ENCODE measurements at places on chromosomes 2 and 18.

GRCh38 chr2:37414470-37414949, 70.1 kb downstream of the QPCT start:
- DNase-seq, result peak; percentile 69

- DNase-seq, result no peak
Measured at GRCh38 chr2:138596403-138596802, 94.8 kb downstream of the SPOPL start.

DNA sequence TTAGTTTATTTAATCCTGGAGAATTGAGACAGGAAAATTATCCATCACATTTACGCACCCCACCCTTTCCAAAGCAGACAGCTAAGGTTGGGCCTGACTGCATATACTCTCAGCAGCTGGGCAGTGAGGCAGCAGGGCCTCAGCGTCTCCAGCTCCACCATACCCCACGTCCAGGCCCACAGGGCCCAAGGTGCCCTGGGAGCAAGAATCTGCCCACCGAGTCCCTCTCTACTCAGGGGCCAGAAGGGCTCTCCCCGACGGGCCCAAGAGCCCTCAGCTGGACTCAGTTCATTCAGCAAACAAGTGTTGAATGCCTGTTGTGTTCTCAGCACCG, 126.3 kb downstream of the SEPTIN10 start:
- no peak for DNase-seq

DNA sequence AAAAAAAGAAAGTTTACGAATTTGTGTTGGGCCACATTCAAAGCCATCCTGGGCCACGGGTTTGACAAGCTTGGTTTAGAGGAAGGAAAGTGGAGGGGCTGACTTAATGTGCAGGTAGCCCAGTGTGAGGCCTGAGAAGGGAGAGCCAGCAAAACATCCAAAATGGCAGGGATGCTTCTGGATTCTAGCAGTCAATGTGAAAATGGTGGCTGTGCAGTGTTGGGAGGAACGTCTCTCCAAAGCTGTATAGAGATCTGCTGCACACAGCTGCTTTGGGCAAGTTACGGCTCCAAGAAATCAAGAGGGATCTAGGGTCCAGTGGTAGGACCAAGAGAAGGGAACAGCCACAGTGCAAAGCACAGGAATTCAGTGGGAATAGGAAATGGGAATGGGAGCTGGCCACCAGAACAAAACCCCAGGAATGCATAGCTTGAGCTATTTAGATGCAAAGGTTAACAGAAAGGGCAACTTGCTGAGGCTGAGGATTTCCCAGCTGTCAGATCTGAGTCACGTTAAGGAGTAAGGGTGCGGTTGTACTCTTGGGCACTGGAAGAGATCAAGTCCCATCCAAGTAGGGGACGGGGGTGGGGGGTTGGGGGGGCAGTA, 70.6 kb downstream of the B3GNT2 start:
- peak; percentile 43 for DNase-seq

GRCh38 chr2:221166292-221166691, 405.8 kb downstream of the EPHA4 start:
- no peak for DNase-seq

DNA sequence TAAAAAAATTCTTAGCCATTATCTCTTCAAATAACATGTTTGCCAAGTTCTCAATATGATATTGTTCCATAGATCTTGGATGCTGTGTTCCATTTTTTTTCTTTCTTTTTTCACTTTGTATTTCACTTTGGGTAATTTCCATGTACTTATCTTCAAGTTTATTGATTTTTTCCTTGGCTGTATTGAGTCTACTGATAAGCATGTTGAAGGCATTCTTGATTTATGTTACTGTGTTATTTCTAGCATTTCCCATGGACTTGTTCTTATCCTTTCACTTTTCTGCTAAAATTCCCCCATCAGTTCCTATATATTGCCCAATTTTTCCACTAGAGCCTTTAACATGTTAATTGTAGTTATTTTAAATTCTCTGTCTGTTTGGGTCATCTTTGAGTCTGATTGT, 50.8 kb upstream of the CHN1 start:
- DNase-seq, result no peak

GRCh38 chr18:48228301-48228715, 180.9 kb downstream of the ZBTB7C start:
- DNase-seq, result no peak

GRCh38 chr2:173210270-173211196, 134.9 kb downstream of the MAP3K20 start:
- peak; percentile 73 for DNase-seq

DNA sequence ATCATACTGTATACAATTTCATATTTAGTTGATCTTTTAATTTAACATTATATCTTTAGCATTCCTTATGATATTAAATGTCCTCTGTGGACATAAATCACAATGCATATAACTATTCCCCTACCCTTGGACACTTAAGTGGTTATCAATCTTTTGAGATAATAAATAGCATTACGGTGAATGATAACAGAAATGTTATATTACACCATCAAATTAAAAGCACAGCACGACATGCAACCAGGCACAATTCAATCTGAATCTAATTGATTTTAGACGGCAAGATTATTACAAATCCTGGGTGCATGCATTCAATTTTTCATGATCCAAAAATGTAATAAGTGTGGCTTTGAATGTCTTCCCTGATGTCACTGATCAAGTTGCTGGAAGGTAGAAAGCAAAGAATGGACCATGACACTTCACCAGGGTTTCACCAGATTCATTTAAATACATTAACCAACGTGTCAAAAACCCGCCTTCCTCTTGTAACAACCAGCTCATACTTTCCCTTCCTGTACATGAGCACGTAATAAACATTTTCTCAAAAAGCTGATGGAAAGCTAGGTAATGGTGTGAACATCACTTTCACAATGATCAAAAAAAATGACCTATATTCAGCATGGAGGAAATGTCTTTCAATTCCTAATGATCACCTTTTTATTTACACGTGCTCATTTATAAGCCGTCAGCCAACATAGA, 513.7 kb upstream of the ID2 start:
- no peak for DNase-seq

- peak; percentile 66 for DNase-seq
Measured at GRCh38 chr2:235050980-235051351, 99.1 kb downstream of the SH3BP4 start.

DNA sequence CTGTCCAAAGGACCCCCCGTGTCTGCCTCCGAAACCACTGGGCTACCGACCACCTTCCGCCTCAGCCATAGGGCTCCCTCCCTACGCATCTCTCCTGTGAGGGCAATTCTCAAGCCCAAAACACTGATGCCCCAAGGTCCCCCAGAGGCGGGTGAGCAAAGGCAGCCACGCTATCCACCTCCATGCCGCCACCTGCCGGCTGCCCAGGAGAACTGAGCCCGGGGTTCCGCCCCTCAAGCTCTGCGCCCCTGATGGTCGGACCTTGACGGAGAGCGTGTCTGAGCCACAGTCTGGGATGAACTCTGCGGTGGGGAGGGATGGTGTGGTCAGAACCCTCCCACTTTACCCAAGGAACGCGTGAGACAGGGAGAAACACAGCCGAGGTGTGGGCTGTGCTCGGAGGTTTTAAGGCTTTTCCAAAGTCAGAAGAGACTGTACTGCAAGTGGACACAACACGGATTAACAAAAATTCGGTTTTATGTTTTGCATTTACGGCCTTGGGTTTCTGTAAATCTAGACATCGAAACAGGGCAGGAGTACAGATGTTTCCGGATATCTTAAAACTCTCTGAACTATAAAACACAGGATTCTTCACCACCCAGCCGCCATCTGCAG, 114.1 kb downstream of the ZNF516 start:
- peak; percentile 90 for DNase-seq

- no peak for DNase-seq
Measured at GRCh38 chr18:49459404-49460171, 857 bp downstream of the DYM start.

GRCh38 chr2:236209535-236209934, 41.3 kb upstream of the GBX2 start:
- DNase-seq, result peak; percentile 58

DNA sequence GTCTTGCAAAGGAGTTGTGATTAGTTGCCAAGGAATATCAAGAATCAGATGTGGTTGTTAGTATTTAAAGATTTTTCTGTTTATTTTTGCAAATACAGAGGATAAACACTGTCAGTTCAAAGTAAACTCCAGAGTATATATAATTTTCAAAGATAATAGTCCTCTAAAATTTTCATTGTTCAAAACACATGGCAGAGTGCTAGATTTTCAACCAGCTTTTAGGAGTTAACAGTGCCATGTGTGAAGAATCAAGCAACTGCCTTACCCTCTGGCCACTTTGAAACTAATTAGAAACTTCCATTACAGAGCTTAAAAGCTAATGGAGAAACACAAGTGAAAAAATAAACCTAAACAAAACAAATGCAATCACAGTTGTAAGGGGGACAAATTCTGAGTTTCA, 1605.6 kb upstream of the ZEB2 start:
- no peak for DNase-seq

GRCh38 chr18:79597831-79598632, 81.6 kb upstream of the CTDP1 start:
- DNase-seq, result no peak

GRCh38 chr2:65831509-65831908, 399.1 kb upstream of the SPRED2 start:
- no peak for DNase-seq

GRCh38 chr2:203646266-203646864, 60.1 kb upstream of the CD28 start:
- no peak for DNase-seq

GRCh38 chr2:233882353-233882752, 14.2 kb upstream of the MSL3B start:
- DNase-seq, result no peak

GRCh38 chr18:11268741-11269233, 119.4 kb upstream of the PIEZO2 start:
- no peak for DNase-seq

DNA sequence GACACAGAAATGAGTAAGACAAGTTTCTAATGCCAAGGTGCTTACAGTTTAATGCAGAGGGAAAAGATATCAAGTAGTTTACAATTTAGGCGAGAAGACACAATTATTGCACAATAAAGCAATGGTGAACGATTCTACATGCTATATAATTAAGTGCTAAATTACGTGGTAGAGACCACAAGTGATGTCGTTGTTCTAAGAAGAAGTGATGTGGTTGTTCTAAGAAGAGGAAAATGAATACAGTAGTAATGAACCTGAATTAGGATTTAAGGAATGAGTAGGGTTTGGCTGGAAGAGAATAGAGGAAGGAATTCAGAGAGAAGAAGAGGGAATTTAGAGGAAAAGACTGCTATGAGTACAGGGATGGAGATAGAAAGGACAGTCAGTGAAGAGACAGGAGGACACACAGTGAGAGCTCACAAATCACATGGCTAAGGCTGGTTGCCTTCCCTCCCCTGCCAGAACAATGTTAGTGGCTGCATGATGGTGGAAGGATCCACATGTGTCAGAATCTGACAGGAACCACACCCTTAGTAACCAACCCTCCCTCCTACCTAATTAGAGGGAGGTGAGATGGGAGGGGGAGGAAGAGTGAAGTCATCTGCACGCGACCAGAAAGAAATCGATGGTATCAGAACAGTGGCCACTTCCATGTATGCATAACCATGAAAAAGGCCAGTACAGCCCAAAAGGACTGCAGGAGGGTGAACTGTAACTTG, 44.7 kb downstream of the M1AP start:
- DNase-seq, result no peak

DNA sequence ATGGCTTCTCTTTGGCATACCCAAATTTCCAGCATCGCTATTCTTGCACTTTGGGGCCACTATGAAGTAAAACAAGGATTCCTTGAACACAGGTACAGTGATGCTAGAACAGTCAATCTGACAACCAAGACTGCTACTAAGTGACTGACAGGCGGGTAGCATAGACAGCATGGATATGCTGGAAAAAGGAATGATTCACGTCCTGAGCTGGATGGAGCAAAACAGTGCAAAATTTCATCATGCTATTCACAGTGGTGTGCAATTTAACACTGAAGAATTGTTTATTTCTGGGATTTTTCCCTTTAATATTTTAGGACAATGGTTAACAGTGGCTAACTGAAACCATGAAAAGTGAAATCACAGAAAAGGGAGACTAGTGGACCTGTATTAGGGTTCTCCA, 1511.2 kb upstream of the ZEB2 start:
- no peak for DNase-seq

DNA sequence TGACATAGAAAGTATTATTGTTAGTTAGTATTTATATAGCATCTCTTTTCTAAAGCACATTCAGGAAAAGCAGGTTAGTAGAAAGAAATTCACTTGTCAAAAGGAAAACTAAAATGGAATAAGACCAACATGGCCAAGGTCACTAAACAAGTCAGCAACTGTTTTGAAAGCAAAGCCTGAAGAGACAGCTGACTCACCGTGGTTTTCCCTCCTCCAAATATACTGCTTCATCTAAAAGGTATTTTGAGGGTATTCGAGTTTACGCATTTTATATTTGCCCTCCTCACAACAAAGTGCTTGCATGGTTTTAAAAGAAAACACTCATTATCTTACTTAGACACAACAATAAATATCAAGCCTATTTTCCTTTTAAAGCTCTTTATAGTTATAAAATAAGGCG, 24.0 kb downstream of the ZNF385B start:
- no peak for DNase-seq

- no peak for DNase-seq
Measured at GRCh38 chr2:170260188-170260587, 82.2 kb downstream of the MYO3B start.

DNA sequence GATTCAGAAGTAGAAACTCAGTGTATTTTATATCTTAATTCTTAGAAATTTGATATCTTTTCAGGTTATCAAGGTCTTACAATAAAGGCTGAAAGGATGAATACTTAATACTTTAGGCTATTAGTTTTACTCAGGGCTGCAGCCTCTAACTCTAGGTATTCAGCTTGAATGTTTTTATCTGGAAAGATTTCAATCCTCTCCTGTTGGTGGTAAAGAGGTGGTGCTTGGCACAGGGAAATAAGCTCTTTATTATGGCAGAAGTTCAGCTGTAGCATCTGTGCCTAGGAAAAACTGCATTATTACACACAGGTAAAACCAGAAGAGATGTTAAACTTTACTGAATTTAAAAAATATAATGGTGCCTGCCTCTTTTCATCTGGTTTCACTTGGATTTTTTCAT, 11.1 kb downstream of the ACVR2A start:
- DNase-seq, result no peak

- peak; percentile 76 for DNase-seq
Measured at GRCh38 chr2:165293440-165294420, 54.5 kb downstream of the SCN2A start.
